C1 segment of cervical spinal cord (tissue), 14 donors: ENCODE measurements at places on chromosomes 5 and 9.

DNA sequence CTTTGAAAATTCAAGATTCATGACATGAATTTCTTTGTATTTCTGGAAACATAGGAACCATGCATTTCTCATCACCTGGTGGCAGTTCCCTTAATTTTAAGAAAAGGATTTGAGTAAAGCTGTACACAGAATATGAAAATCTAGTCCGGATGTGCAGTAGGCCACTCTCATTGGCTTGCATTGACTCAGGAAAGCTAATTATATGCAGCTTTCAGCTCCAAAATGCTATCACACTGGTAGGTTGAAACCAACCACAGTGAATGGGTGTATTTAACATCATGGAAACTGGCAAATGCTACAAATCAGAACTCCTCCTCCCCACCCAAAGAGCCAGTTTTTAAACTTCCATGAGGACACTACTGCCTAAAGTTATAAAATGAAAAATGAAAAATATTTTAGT, 161.6 kb upstream of the FBXL17 start:
- DNase-seq: no peak

DNA sequence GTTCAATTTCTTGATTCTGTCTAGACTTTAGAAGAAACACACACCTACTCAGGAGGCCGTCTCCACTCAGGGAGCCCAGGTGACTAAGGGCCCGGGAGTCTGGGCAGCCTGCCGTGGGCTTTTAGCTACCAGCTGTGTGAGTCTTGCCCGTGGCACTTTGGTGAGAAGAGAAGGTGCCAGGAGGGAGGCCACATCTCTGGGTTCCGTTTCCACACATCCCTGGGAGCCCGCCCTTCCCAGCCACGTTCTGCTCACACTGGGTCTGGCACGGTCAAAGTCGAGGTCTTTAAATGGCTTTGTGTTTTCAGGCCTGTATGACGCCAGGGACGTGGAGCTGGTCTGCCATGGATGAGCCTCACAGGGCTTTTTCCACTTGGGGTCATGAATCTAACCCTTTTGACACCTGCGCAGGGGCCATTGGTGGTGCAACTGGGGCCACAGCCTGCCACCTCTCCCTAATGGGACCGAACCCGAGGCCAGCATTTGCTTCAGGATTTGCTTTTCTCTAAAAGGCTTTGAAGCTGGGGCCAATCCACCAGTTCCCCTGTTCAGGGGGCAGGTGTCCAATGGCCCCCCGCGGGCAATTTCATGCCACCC, 17.2 kb upstream of the FCN2 start:
- DNase-seq: no peak

DNA sequence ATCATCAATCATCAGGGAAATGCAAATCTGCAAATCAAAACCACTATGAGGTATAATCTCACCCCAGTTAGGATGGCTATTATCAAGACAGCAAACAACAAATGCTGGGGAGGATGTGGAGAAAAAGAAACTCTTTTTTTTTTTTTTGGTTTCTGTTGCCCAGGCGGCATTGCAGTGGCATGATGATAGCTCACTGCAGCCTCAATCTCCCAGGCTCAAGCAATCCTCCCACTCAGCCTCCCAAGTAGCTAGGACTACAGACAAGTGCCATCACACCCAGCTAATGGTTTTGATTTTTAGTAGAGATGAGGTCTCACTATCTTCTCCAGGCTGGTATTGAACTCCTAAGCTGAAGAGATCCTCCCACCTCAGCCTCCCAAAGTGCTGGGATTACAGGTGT, 5.4 kb upstream of the CNTRL start:
- no peak for DNase-seq

DNA sequence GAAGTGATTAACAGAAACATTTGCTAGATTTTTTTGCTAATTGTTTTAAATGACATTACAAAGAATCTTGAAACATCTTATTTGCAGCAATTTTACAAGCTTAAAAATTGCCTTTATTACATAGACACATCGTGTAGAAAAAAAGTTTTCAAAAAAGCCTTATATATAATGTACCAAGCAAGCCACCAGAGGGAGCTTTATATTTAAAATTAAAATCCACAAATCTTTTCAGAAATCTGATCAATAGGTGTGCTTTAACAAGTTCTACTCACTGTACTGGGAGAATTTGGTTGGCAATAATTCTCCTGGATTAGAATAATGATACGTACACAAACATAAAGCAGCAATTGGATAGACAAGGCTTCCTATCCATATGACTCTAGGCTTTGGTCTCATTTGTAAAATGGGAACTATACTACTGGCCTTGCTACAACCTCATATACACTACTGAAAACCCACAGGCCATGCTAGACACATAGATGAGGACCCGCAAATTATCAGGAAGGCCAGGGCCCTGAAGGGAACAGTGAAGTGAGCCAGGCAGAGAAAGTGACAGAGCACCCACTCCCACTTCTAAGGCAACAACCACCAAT, 4.8 kb downstream of the PSMB7 start:
- DNase-seq: no peak

GRCh38 chr9:34332076-34332964, 3.0 kb downstream of the NUDT2 start:
- DNase-seq: no peak

DNA sequence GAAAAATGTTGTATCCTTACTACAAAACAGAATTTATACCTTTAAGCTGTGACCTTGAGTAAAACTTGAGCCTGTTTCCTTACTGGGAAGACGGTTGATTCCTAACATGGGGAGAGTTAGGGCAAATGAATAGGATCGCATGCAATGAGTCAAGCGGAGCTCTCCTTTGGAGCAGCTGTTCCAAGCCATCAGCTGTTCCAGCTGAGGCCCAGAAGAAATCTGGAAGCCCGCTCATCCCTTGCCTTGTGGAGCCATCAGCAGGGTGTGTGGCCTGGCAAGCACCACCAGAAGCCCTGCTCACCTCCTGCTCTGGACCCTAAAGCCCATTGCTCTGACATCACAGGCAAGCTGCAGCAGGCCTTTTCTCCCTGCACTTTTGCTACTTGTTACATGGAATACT, 8.0 kb downstream of the KIAA1191 start:
- no peak for DNase-seq

GRCh38 chr9:128916204-128916603, 4.6 kb upstream of the PHYHD1 start:
- DNase-seq: no peak

DNA sequence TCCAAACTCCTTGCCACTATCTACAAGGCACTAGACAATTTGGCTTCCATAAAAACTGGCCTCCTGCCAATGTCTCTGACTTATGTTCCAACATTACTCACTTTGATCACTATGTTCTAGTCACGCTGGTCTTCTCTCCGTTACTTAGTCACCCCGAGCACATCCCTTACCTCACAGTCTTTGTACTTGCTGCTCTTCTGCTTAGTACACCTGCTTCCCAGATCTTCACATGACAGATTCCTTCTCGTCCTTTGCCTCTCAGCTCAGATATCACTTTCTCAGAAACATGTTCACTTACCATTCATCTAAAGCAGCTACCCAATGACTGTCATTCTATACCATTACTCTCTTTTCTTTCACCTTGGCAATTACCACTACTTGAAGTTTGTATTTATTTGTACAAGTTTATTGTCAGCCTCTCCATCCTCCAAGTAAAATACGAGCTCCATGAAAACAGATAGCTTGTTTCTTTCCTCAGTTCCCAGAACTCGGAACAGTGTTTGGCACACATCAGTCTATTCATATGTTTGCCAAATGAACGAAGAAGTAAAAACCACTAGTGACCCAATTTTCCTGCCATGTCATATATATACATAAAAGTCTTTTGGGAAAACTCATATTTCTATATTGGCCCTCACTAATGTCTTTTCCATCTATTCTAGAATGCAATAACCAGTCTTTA, 5.9 kb upstream of the SLC22A5 start:
- no peak for DNase-seq

DNA sequence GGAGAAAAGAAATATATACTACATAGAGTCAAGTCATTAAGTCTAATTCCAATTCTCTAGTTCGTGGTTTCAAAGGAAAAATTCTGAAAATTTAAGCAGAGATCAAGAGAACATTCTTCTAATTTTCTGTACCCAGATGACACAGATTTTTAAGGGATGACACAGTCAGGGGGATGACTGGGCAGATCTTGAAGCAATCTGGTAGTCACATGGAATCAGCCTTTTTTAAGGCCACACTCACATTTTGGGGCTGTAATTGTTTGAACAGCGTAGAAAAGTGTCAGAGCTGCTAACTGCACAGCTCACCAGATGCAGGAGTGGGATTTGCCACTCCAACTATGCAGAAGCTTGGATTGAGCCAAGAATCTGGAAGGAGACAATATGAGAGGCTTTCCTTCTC, 20.4 kb downstream of the PDE4D start:
- no peak for DNase-seq

- no peak for DNase-seq
These were observed 271.6 kb downstream of the PLK2 start for GRCh38 chr5:58188262-58188651.

GRCh38 chr5:150540615-150541396, 32.9 kb downstream of the NDST1 start:
- DNase-seq: no peak

DNA sequence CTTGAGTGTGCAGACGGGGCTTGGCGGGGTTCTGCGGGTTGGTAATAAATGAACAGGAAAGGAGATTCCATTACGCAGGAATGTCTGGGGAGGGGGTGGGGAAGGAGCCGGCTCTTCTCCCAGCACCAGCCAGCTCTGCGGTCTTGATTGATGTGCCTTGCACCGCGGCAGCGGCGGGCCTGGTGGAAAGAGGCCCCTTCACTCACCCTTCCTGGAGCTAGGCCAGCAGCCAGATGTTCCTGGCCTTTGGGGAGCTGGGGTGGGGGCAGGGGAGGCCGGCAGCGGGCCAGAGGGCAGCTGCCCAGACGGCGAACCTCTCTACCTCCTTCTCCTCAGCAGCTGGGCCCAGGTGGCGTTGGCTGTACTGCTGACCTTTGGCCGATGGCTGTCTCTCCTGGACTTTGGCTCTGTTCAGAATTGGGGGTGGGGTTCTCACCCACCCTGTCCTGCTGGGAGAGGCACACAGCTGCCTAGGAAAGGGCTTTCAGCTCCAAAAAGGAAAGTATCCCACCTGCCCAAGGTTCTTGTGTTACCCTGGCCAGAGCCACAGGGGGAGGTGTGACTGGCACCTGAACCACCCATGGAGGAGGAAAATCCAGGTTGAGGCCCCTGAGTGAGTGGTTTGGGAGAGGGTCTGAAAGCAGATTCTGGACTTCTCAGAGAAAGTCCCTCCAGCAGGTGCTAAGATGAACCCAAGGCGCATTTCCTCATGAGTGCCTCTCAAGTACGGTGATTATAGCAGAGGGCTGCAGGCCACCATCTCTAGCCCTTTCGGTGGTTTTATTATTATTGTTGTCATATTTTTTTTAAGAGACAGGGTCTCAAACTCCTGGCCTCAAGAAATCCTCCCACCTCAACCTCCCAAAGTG, 58.0 kb upstream of the SYNPO start:
- no peak for DNase-seq

DNA sequence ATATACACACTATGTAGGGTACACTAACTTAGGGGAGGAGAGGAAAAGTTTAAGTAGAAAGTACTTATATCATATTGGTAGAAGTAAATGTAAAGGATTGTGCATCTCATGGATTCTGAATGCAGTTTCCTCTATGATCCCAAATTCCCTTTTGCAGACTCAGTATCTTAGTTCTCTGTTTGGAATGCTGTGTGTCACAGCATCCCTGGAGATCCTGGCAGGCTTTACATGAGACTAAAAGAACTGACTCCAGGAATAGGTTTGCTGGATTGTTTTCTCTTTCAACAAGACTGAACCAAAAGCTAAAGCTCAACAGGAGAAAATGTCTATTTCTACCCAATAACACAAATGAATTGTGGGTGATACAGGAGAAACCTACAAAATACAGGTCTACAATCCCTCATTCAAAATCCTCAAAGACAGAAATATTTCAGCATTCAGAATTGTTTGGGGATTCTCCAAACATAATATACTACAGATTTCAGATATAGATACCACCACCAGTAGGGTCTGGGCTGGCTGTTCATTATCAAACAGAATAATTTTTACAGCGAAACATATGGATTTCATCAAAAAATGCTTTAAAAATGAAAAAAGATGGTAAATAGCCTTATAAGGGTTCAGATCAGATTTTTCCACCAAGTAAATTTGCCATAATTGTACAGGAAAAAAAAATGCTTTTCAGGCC, 324.7 kb upstream of the GRAMD2B start:
- DNase-seq: no peak

- no peak for DNase-seq
These were observed 148.8 kb downstream of the DCP2 start for GRCh38 chr5:113125371-113125770.

DNA sequence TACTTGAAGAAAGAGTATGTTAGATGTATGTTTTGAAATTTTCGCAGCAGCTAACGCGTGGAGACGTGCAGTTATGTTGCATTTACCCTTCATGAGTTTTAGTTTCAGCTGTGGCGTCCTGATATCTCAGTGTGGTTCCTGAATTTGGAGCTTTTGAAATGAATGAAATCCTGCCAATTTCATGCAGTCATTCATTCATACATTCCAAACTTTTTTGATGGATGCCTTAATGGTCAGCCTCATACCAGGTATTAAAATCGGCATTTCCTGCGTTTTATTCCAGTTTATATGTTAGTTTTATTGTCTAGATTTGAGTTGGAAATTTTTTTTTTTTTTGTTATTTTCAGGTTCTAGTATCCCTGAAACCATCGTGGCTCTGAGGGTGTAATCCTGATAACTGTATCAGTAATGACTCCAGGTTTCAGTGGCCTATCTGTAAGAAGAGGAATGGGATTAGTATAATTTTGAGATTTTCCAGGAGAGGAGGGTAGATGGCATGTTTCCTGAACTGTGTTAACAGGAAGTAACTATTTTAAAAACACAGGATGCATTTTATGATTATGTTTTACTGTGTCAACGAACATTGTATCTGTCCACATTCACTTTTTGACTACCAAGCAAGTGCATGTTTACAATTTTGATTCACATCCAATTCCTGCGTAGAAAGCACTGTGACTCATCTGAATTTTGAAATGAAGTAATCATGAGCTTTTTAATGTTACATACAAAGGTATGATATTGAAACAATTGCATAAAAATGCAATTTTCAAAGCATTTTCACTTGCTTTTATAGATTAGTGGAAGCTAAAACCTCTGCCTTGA, 1.0 kb downstream of the FOCAD start:
- no peak for DNase-seq

GRCh38 chr5:161263191-161263590, 283.3 kb downstream of the GABRB2 start:
- no peak for DNase-seq

GRCh38 chr5:78275998-78276543, 18.4 kb downstream of the AP3B1 start:
- no peak for DNase-seq

- DNase-seq: no peak
These were observed 223.2 kb downstream of the TLR4 start for GRCh38 chr9:117927354-117927753.

DNA sequence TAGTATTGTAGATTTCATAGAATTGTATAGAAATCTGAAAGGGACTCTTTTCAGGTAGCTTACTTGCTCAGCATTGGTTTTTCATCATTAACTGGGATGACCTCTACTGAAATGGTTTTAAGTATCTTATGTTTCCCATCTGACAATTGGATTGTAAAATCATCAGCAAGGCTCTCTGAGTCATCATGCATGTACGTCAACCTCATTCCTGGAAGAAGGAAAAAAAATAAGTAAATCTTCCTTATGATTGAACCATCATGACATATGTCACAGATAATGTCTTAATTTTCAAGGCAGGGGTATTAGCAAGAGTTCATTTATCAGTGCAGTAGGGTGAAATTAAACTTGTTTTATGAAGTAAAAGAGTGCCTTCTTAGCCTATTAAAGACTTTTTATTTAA, 74.9 kb upstream of the CER1 start:
- DNase-seq: no peak
